ENCODE measurements at places on chromosomes 16 and 17.
A peak's percentile ranks its signal among the peaks of the same experiment; 100 is the strongest.

DNA sequence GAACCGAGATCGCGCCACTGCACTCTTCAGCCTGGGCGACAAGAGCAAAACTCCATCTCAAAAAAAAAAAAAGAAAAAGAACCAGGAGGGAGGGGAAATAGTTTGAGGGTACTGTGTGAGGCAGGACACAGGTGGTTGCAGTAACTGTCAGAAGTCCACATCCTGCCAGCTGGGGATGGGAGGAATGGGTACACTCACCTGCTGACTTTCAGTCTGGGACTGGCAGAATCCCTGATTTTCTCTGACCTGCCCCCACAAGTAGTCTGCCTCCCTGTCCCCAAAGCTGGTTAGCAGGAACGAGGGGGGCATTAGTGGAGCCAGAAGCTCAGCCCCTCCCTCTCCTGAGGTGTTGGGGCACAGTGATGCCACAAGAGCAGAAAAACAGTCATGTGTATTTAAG lies 7.1 kb upstream of the ARL5C start:
- H3K27me3 ChIP-seq = peaks cover 4% of the 10 kb centered on the region
- no peak overlapping the region for H3K4me3 ChIP-seq
- peak overlapping the region; percentile 23 for H3K27ac ChIP-seq
- DNase-seq = no peak
- peaks cover 36% of the 10 kb centered on the region for H3K4me1 ChIP-seq

DNA sequence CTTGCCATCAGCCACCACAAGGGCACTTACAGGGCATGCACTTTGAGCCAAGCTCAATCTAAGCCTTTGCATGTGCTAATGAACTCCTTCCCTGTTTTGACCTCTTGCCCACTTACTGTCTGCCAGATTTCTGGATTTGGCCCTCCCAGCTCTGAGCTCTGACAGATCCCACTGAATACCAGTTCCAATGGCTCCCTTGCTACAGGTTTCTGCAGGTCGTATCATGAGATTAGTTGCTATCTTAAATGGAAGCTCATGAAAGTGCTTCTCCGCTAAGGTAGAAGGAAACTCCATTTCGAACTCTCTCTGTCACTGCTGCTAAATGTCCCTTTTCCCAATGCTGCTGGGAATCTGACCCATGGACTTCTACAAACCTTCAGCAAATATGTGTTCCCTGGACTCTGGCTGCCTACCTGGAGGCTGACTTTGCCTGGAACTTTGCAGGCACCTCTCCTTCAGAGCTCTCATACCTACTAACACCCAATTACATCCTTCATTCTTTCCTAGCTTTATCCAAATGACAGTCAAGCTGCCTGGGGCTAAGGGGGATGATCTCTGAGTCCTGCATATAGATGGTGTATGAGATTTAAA lies 23.5 kb upstream of the TOB1 start:
- peaks cover 14% of the 10 kb centered on the region for H3K27me3 ChIP-seq
- no peak overlapping the region for H3K4me3 ChIP-seq
- no peak overlapping the region for H3K27ac ChIP-seq
- no peaks in the 10 kb centered on the region for H3K36me3 ChIP-seq

DNA sequence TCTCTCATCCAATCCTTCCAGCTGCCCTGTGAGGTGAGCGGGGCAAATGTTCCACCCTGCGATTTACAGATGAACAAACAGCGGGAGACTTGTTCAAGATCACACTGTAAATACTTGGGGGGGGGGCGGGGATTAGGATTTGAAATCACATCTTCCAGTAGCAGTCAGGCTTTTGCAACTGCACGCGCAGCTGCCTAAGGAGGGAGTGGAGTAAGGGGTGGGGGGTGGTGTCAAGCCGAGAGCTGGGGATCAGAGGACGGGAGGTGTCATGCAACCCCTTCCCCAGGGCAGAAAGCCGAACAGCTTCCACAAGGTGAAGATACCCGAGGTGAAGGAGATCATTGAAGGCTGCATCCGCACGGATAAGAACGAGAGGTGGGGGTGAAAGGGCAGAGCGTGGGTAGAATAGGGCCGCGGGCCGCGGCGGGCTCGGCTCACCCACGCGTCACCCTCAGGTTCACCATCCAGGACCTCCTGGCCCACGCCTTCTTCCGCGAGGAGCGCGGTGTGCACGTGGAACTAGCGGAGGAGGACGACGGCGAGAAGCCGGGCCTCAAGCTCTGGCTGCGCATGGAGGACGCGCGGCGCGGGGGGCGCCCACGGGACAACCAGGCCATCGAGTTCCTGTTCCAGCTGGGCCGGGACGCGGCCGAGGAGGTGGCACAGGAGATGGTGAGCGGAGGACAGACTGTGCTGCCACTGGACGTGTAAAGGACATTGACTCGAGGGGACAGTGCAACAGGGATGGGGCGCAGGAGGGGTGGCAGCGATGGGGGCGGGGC lies 4.6 kb downstream of the WNK4 start:
- H3K27ac ChIP-seq = no peak overlapping the region
- no peak overlapping the region for H3K4me3 ChIP-seq
- peaks cover 7% of the 10 kb centered on the region for H3K36me3 ChIP-seq
- H3K4me1 ChIP-seq = peaks cover 20% of the 10 kb centered on the region
- H3K27me3 ChIP-seq = peaks cover 78% of the 10 kb centered on the region

GRCh38 chr16:14071576-14072271 lies 605 bp downstream of the MRTFB start:
- peak; percentile 45 for DNase-seq
- H3K36me3 ChIP-seq = no peaks in the 10 kb centered on the region
- peak overlapping the region; percentile 78 for H3K4me3 ChIP-seq
- H3K27me3 ChIP-seq = no peaks in the 10 kb centered on the region
- H3K4me1 ChIP-seq = peaks cover 8% of the 10 kb centered on the region

DNA sequence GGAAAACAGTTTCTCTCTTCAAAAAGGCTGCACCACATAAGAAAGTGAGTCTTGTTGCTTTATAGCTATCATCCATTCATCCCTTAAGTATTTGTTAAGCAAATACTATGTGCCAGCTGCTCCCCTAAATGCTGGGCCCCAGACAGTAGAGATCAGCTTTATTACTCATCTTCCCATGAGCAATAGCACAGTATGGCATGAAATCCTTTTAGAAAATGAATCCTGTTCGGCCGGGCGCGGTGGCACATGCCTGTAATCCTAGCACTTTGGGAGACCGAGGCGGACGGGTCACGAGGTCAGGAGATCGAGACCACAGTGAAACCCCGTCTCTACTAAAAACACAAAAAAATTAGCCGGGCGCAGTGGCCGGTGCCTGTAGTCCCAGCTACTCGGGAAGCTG lies 99.5 kb downstream of the MYO1D start:
- no peaks in the 10 kb centered on the region for H3K27me3 ChIP-seq
- no peak overlapping the region for H3K27ac ChIP-seq
- H3K36me3 ChIP-seq = no peaks in the 10 kb centered on the region
- DNase-seq = no peak
- H3K4me1 ChIP-seq = no peaks in the 10 kb centered on the region

DNA sequence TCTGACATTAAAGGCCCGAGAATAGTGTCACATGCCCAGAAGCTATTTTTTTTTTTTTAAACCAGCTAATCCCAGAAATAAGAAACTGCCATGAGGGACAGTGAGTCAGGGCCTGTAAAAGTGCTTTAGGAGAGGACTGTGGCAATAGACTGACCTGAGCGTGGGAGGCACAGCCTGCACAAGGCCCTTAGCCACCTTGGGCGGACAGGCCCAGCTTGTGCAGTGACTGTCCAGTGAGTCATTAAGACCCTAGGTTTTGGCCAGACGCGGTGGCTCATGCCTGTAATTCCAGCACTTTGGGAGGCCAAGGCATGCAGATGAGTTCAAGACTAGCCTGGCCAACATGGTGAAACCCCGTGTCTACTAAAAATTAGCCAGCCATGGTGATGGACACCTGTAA lies 343.0 kb upstream of the ZFHX3 start:
- H3K27me3 ChIP-seq = no peaks in the 10 kb centered on the region
- no peak for DNase-seq
- H3K4me3 ChIP-seq = no peak overlapping the region
- no peaks in the 10 kb centered on the region for H3K36me3 ChIP-seq

DNA sequence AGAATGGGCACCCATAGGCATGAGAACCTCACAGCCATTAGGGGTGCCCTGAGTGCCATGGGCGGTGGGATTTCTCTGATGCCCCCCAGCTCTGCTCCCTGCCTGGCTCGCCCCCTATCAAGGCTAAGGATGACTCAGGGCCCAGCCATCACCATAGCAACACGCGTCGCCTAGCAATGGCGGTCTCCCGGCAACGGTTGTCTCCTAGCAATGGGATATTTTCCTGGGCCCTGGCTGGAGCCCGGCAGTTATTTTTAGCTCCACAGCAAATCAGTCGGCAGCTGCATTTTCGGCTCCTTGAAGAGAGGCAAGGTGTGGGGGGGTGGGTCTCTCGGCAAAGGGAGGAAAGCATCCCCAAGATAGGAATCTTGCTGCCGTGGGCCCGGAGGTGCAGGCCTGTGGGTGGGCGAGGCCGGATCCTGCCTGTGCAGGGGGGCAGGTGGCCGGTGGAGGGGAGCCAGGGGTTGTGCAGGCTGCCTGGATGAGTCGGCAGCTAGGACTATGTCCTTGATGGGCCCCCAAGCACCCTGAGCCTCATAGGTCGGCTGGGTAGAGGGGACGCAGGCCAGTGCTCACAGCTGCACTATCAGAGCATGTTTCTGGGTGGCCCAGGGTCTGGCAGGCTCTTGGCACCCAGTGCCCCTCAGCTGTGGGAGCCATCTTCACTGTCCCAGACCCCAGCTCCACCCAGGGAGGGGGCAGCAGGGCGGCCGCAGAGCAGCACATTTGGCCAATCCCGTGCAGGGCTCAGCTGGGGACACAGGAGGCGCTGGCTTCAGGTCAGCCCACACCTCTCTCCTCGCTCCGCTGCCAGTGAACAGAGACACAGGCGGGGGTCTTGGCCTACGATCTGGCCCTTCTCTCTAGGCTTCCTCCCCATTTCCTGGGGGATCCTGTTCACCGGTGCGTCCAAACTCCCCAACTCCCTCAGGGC lies 4.2 kb upstream of the FBXL16 start:
- H3K27ac ChIP-seq = no peak overlapping the region
- H3K27me3 ChIP-seq = peaks cover 40% of the 10 kb centered on the region
- H3K4me3 ChIP-seq = no peak overlapping the region
- H3K36me3 ChIP-seq = no peaks in the 10 kb centered on the region

GRCh38 chr16:4663777-4664465 lies 29.4 kb upstream of the NUDT16L1 start:
- no peak overlapping the region for H3K4me3 ChIP-seq
- peaks cover 11% of the 10 kb centered on the region for H3K36me3 ChIP-seq
- no peaks in the 10 kb centered on the region for H3K27me3 ChIP-seq
- DNase-seq = no peak
- H3K4me1 ChIP-seq = peaks cover 55% of the 10 kb centered on the region
- peak overlapping the region; percentile 92 for H3K27ac ChIP-seq

GRCh38 chr17:58120195-58120822 lies 27.9 kb upstream of the OR4D1 start:
- H3K27me3 ChIP-seq = peaks cover 7% of the 10 kb centered on the region
- H3K4me3 ChIP-seq = no peak overlapping the region
- no peaks in the 10 kb centered on the region for H3K4me1 ChIP-seq
- no peaks in the 10 kb centered on the region for H3K36me3 ChIP-seq
- DNase-seq = peak; percentile 69

- H3K27me3 ChIP-seq = no peaks in the 10 kb centered on the region
- H3K4me1 ChIP-seq = no peaks in the 10 kb centered on the region
- H3K4me3 ChIP-seq = no peak overlapping the region
- H3K36me3 ChIP-seq = no peaks in the 10 kb centered on the region
These were observed 17.6 kb downstream of the DRC3 start for GRCh38 chr17:17990282-17990681.

- H3K36me3 ChIP-seq = no peaks in the 10 kb centered on the region
- H3K27ac ChIP-seq = no peak overlapping the region
- H3K4me3 ChIP-seq = no peak overlapping the region
- H3K4me1 ChIP-seq = peaks cover 6% of the 10 kb centered on the region
- H3K27me3 ChIP-seq = peaks cover 52% of the 10 kb centered on the region
These were observed 3.4 kb downstream of the USH1G start for GRCh38 chr17:74919440-74920305.

- peaks cover 11% of the 10 kb centered on the region for H3K36me3 ChIP-seq
- H3K4me1 ChIP-seq = peaks cover 16% of the 10 kb centered on the region
- DNase-seq = peak; percentile 86
- H3K4me3 ChIP-seq = peak overlapping the region; percentile 92
These were observed 33.7 kb downstream of the DDX19A start for GRCh38 chr16:70380248-70380918.

- no peak for DNase-seq
- no peak overlapping the region for H3K4me3 ChIP-seq
- no peaks in the 10 kb centered on the region for H3K27me3 ChIP-seq
- no peak overlapping the region for H3K27ac ChIP-seq
These were observed 39.8 kb upstream of the ANKFN1 start for GRCh38 chr17:56113486-56113885.

- DNase-seq = no peak
- peaks cover 1% of the 10 kb centered on the region for H3K36me3 ChIP-seq
- peaks cover 22% of the 10 kb centered on the region for H3K4me1 ChIP-seq
- H3K4me3 ChIP-seq = peak overlapping the region; percentile 95
- H3K27me3 ChIP-seq = no peaks in the 10 kb centered on the region
These were observed 902 bp downstream of the GHDC start for GRCh38 chr17:42193216-42193968.

GRCh38 chr17:66959641-66960375 lies 4.7 kb upstream of the CACNG4 start:
- peaks cover 38% of the 10 kb centered on the region for H3K27me3 ChIP-seq
- DNase-seq = no peak
- peaks cover 2% of the 10 kb centered on the region for H3K4me1 ChIP-seq

DNA sequence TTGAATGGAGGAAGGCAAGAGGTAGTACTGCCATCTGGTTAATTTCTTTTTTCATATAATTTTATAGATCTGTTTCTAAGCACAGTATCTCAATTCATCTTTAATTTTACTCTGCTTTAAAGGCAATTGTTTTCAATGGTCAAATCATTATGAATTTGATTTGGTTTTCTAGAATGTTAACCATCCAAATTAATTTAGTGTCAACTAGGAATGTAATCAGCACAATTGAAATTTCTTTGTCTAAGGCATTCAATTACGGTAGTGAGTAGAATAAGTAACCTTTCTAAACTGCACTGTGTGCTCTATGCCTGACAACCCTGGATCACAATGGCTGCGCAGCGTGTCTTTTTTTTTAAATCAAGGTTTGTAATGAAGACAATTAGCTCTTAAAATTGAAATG lies 44.3 kb downstream of the CACNG1 start:
- peaks cover 5% of the 10 kb centered on the region for H3K4me1 ChIP-seq
- no peak overlapping the region for H3K27ac ChIP-seq
- H3K36me3 ChIP-seq = peaks cover 31% of the 10 kb centered on the region
- no peak for DNase-seq
- no peaks in the 10 kb centered on the region for H3K27me3 ChIP-seq

- H3K27ac ChIP-seq = no peak overlapping the region
- peaks cover 7% of the 10 kb centered on the region for H3K27me3 ChIP-seq
- H3K4me3 ChIP-seq = no peak overlapping the region
- peaks cover 12% of the 10 kb centered on the region for H3K36me3 ChIP-seq
- no peak for DNase-seq
These were observed 18.5 kb downstream of the SEC14L5 start for GRCh38 chr16:4976611-4977145.

- H3K27ac ChIP-seq = no peak overlapping the region
- DNase-seq = no peak
- no peak overlapping the region for H3K4me3 ChIP-seq
- peaks cover 6% of the 10 kb centered on the region for H3K4me1 ChIP-seq
- no peaks in the 10 kb centered on the region for H3K27me3 ChIP-seq
These were observed 16.4 kb upstream of the SLC6A4 start for GRCh38 chr17:30251931-30252330.

- H3K4me3 ChIP-seq = peak overlapping the region; percentile 100
- H3K4me1 ChIP-seq = peaks cover 13% of the 10 kb centered on the region
- no peaks in the 10 kb centered on the region for H3K27me3 ChIP-seq
- no peaks in the 10 kb centered on the region for H3K36me3 ChIP-seq
- DNase-seq = no peak
- H3K27ac ChIP-seq = peak overlapping the region; percentile 90
These were observed 351 bp upstream of the GDPD1 start for GRCh38 chr17:59219992-59220327.

- DNase-seq = no peak
- no peaks in the 10 kb centered on the region for H3K36me3 ChIP-seq
- H3K27me3 ChIP-seq = no peaks in the 10 kb centered on the region
- H3K4me3 ChIP-seq = no peak overlapping the region
- no peaks in the 10 kb centered on the region for H3K4me1 ChIP-seq
- no peak overlapping the region for H3K27ac ChIP-seq
These were observed 3.8 kb upstream of the TMEM238L start for GRCh38 chr17:10807704-10808128.

Measured in activated CD8-positive, alpha-beta memory T cell treated with anti-CD3 and anti-CD28 coated beads, Interleukin-2, amount 10 ng/mL, durations not matched to agents 7 days and 5 days (primary cell).